ENCODE measurements at places on chromosomes 16 and 17.

- no peak for DNase-seq
Measured at GRCh38 chr17:36892112-36892838, 45.0 kb upstream of the LHX1 start.

DNA sequence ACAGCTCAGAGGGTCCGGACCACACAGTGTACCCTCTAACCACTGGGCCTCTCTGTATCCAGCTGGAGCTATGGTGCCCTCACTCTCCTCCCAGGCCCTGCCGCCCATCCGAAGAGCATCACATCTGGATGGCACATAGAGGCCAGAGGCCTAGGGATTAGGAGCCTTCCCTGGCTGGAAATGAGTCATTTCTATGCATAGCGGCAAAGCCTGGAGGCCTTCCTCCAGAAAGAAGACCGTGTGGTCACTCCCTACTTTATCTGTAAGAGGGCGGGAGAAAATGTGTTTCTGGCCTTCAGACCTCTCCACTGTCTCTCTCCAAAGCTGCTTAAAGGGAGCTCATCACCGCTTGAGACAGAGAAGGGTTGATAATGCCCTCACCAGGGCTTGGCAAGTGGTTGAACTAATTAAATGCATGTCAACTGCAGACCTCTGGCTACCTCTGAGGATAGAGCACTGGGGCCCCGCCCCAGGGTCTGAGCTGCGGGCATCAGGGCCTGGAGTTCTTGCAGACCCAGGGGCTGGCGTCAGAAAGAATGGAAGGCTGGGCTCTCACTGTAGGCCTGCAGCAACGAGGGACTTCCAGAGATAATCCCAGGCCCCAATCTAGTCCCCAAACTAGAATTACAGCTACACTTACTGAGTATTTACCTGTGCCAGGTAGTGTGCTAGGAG is 122.2 kb downstream of the IRX5 start:
- no peak for DNase-seq

GRCh38 chr17:2051061-2051932 is 3.6 kb upstream of the HIC1 start:
- DNase-seq = no peak

DNA sequence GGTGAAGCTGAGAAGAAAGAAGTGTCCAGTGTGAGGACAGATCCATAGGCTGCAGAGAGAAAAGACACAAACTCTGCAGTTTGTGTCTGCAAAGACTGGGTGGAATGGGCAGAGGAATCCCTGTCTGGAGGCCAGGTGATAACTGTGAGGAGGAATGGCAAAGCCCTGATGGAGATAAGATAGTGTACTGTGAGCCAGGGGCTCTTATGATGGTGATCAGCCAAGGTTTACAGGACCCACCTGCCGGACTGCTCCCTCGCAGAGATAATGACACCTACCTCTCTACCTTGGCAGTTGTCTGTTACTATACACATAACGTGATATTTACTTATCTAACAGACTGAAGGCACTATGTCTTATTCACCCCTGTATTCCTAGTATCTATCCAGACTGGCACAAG is 92.6 kb upstream of the ASIC2 start:
- DNase-seq = no peak

- DNase-seq = peak; percentile 52
Measured at GRCh38 chr16:1543085-1543896, 9.8 kb downstream of the TMEM204 start.

DNA sequence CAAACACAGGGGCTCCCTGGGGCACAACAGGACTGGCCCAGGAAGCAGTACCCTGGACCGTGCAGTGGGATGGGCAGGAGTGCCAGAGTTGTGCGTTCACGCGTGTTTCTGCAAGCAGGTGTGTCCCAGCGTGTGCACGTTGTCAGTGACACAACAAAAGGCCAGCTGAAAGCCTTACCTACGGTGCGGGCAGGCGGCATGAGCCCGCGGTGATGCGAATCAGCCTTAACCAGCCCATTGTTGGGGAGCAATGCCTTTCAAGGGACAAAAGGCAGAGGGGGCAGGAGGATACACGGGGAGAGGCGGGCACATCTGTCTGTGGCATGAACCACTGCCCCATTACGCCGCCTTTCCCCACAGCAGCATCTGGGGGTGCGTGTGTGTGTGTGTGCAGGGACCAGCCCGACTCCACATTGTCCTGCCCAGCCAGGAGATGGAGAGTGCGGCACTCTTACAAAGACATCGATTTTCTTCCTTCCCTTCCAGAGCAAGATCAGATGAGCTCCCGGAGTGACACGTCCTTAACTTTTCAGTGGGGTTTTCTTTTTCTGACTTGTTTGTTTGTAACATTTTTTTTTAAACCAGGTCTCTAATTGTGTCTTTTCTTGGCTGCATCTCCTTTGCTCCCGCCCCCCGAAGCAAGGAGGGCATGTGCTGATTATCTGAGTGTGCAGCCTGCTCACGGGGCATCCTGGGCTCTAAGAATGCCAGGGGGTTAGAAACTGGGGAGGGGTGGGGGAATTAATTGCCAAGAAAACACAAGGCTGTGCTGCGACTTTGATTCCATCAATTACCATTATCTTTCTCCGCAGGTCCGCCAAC is 158.1 kb downstream of the ZNF423 start:
- no peak for DNase-seq

DNA sequence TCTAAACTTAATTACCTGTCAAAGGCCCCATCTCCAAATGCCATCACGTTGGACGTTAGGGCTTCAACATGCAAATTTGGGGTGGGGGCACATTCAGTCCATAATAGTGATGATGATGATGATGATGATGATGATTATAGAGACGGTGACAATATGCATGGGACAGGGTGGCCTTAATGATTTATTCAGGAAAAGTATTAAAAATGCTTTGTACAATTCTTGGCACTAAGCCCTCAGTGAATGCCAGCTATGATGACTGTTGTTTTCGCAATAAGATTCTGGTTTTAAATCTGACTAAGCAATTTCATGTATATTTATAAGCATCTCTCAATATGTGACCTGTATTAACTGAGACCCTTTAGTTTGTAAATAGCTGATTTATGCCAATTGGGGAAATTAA is 106.3 kb downstream of the C16orf95 start:
- DNase-seq = no peak

DNA sequence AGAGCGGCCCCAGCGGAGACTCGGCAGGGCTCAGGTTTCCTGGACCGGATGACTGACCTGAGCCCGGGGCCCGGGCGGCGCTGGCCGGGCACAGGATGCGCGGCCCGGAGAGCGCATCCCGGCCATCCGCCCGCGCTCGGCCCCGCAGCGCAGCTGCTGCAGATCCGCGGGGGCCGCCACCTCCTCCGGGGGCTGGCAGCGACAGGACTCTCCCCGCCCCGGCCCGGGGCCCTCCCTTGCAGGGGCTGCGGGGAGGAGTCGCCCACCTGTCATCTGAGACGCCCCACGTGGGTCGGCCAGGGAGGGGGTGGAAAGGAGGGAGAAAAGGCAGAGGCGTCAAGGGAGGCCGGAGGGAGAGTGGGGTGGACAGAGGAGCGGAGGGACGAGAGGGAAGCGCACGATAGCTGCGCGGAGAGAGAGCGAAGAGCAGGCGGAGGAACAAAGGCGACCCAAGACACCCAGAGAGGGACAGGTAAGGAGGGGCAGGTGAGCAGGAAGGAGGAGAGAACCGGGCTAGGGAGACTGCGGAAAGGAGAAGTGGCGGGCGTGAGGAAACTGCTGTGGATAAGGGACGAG is 471 bp upstream of the PRKAR1A start:
- peak; percentile 31 for DNase-seq

DNA sequence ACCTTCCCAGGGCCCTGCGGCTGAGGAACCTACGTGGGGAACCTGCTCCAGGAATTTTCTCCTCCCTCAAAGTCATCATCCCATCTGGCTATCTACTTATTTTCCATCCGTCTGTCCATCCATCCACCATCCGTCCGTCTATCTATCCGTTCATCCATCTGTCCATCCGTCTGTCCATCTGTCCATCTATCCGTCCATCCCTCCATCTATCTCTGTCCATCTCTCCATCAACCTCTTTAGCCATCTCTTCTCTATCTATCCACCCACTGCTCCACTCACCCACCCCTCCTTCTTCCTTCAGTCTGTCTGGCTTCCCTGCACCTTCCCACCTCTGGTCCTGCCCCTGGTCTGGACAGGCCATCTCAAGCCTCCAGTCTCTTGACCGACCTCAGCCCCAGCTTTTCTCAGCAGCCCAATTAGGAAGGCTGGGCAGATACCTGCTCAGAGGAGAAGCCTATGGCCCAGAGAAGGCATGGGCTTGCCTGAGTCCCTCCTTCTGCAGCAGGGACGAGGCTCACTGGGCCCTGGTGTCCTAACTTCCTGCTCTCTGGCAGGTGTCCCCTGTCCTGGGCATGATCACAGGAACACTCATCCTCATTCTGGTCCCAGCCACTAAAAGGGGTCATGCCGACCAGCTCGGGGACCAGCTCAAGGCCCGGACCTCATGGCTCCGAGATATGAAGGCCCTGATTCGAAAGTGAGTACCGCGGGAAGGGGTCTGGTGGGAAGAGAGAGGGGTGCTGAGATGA is 23.0 kb downstream of the MYBBP1A start:
- no peak for DNase-seq

DNA sequence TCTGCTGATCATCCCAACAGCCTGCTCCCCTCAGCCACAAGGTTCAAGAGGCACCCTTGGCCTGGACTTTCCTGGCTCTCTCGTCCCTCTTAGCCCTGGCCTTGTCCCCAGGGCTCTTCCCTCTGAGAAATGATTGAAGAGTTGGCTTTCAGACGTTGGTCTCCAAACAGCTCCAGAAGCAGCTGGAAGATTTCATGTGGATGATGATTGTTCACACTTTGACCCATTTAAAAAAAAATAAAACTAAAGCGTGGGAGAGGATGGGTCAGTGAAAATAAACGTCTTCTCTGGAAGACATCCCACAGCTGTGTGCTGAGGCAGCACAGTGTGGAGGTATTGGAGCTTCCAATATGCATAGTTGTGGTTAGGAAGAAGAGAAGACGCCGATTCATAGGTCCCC is 54.7 kb upstream of the CDH11 start:
- DNase-seq = no peak

All from activated CD4-positive, alpha-beta T cell treated with anti-CD3 and anti-CD28 coated beads, Interleukin-2, Interleukin-4, amounts not matched to agents 100 ng/mL and 50 ng/mL, durations not matched to agents 16 hours and 8 hours (primary cell).